ENCODE measurements at places on chromosomes 1 and 21.
A peak's percentile ranks its signal among the peaks of the same experiment; 100 is the strongest.

DNA sequence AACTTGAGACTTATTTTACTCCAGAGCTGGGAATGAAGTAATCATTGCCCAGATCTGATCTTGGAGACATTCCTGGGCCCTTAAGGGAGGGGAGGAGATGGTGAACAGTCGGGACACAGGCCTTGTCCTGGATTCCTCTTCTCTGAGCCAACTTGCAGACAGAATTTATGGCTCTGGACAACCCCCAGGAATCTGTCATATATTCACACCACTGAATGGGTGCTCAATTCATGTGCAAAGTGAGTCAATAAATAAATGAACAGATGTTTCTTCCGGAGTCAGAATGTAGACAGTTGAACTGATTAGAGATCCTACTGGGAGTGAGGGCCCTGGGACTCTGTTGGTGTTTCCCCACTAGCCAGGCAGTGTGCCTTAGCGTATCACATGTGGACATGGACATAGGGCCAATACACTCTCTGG is 2.6 kb downstream of the TUFT1 start:
- DNase-seq, result no peak

- DNase-seq, result no peak
These were observed 43.7 kb downstream of the NIBAN1 start for GRCh38 chr1:184930645-184931044.

DNA sequence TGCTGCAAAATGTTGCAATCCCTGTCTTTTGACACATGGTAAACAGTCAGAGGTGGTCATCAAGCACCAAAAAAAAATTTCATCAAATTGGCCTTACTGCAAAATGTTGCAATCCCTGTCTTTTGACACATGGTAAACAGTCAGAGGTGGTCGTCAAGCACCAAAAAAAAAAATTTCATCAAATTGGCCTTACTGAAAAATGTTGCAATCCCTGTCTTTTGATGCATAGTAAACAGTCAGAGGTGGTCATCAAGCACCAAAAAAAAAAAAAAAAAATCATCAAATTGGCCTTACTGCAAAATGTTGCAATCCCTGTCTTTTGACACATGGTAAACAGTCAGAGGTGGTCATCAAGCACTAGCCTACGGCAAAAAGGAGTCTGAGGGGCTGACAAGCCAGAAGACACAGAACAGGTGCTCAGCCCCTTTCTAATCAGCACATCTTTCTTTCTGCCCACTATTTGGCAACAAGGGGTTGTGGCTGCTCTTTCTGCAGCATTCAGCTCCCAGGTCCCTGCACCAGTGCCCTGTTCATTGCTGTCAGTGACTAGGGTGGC is 223.8 kb downstream of the KCNH1 start:
- no peak for DNase-seq

DNA sequence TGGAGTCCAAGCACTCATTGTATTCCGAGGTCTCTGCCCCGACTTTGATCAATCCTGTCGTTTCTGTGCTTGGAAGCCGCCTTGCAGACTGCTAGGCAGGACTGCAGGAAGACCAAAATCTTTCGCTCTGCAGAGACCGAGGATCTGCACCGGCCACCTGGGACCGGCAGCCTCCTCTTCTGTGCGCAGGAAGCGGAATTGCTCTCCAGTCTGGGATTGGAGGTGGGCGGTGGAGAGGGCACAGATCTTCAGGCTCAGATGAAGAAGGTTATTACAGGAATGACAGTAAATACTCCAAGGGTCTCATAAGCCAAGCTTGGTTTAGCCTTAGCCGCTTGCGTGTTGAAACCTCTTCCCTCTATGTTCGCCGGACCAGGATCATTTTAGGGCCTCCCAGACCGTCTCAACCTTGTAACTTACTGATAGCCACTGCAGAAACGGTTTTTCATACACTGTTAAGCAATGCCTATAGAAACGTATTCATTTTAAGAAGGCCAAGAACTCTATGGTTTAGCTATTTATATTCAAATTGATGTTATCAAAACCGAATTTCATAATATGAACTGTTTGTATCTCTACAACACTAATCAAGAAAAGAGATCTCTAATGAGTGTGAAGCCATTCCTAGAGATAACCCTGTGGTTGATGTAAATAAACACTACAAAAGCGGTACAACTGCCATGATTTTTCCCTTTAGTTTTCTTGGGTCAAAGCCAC is 1.1 kb downstream of the MIA3 start:
- DNase-seq, result no peak

GRCh38 chr1:246497331-246497915 is 9.7 kb downstream of the SMYD3 start:
- no peak for DNase-seq

DNA sequence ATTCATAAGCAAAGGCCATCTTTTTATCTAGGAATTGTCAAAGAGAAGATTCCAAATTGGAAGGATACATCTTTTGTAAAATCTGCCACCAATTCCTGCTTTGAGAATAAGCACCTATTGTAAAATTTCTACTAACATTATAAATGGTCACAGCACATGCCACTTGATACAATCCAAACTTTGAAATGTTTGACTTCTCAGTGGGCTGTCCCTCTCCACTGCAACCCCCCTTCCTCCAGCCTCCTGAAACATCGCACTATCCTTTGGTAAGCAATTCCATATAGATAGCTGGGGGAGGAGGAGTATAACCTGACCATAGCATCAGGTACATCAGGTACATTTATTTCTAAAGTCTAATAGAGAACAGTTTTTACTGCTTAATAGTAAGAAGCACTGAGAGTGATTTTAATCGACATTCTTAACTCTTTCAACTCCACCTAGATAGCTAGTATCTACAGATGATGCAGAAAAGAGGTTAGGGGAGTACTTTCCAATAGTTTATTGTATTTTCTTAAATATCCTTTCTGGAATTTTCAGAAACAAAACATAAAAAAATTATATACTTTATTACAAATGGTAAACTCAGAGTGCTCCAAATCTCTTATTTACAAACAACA is 2.9 kb downstream of the JUN start:
- no peak for DNase-seq

DNA sequence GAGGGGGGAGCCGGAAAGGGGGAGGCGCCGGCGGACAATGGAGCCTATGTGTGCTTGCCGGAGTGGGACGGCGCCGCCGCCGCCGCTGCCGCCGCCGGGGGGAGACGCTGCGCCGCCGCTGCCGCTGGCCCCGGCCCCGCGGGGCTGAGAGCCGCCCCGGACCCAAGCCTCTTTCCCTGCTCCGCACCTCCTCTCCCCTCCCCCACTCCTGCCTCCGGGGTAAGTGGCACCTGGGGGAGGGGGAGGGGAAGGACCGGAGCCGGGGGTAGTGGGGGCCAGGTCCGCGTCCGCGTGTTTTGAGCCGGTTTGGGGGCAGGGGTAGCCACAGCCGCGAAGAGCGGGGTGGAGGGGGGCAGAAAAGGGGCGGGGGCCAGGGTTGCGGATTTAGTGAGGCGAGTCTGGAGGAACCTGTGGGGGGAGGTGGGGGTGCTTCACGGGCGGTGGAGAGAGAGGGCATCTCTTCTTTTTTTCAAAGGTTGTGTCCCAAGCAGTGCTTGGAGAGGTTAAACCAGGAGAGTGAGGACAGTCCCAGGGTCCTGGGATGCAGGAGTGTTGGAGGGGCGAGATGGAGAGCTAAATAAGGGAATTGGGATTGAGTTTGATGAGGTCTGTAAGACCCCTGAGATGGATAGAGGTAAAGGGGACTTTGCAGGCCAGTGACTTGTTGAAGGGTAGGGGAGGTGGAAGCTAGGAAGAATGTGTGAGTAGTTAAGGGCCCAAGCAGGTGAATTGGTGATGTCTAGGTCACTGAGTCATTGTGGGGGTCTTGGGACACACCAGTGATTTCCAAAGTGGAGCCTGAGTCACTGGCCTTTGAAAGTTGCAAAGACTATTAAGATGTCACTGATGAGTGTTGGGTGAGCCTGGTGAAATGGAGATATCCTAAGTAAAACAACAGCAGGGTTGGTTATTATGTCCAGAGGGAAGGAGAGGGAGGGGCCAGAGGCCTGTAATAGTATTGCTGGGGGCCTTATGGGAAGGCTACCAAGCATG is 59.1 kb downstream of the BCL9 start:
- DNase-seq, result no peak

DNA sequence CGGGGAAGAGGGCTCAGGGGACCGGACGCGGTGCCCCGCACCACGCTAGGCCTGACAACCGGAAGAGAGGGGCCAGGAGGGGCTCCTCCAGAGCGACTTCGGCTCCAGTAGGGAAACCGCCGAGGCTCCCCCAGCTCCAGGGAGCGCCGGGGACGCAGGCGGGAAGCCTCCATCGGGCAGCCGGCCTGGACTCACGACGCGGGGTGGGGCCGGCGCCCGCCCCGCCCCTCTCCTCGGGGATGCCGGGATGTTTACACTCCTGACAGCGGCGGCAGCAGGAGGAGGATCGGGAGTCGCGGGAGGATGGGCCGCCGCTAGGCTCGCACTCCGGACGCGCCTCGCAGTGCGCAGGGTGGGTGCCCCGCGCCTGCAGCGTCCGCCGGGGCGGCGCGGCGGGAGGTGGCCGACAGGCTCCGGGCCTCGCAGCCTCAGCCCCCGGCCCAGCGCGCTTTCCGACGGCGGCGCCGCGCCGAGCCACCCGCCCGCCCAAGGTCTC is at the start of gene NEK7:
NEK7 (plus strand) TSS at position 254 of the 496 bp plus-strand sequence. CDS start 75,583 bp downstream, outside the sequence.
- DNase-seq, result peak; percentile 85

GRCh38 chr1:203058676-203058935 is 27.2 kb downstream of the MYOG start:
- no peak for DNase-seq

GRCh38 chr1:56535362-56535761 is 44.0 kb downstream of the PLPP3 start:
- DNase-seq, result no peak

DNA sequence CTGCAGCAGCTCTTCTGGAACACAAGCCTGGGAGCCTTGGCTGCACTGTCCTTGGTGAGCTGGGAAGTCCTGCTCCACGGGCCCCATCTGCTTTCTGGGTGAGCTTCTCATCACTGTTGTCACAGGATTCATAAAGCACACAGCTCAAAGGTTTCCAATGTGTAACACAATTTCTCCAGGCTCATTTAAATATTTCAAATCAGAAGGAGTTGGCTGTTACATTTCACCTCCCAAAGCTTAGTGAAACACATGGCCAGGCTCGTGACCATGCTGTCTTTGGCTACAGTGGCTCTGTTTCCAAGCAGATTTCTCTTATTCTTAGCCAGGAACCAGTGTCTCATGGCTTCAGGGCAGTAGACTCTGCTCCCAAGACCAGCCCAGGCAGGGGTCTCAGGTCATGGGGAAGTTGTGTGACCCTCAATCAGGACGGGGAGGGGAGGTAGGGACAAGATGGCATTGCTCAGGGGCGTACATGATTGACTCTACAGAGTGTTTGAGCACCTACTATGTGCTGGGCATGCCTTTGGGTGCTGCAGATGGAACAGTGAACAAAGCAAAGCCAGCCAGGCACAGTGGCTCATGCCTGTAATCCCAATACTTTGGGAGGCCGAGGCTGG is 353.0 kb downstream of the NPHP4 start:
- DNase-seq, result no peak

- DNase-seq, result no peak
These were observed 11.0 kb downstream of the TOR1AIP2 start for GRCh38 chr1:179866616-179867015.

- no peak for DNase-seq
These were observed 142.7 kb downstream of the FOXD2 start for GRCh38 chr1:47580451-47580995.

Data from mucosa of gallbladder (tissue), 1 donor.